Forelimb muscle (tissue), 1 donor: ENCODE measurements at places on chromosomes 5 and 9.

- no peak for DNase-seq
Measured at GRCh38 chr9:124003636-124004349, 7.8 kb upstream of the LHX2 start.

GRCh38 chr5:54785729-54786591 lies 199.4 kb downstream of the ESM1 start:
- DNase-seq = no peak

GRCh38 chr5:37111426-37112382 lies 137.5 kb downstream of the CPLANE1 start:
- DNase-seq = no peak

GRCh38 chr9:72622186-72622585 lies 100.8 kb downstream of the TMC1 start:
- DNase-seq = no peak

GRCh38 chr5:83551821-83552220 lies 80.3 kb downstream of the VCAN start:
- no peak for DNase-seq

DNA sequence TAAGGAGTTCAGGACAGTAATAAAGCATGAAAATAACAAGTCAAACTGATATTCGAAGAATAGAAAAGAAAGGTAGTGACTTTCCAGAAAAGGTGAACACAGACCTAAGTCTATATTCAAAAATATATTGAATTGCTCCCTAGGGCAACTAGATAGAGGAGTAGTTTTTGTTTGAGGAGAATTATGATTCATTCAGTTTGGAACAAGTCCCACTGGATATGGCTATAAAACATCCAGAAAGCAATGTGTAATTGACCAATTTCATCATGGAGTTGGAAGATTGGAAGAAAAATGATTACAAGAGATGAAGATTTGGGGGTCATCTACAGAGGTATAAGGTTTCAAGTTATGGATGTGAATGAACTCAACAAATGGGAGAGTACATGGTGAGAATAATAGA lies 117.5 kb upstream of the ZNF462 start:
- no peak for DNase-seq

DNA sequence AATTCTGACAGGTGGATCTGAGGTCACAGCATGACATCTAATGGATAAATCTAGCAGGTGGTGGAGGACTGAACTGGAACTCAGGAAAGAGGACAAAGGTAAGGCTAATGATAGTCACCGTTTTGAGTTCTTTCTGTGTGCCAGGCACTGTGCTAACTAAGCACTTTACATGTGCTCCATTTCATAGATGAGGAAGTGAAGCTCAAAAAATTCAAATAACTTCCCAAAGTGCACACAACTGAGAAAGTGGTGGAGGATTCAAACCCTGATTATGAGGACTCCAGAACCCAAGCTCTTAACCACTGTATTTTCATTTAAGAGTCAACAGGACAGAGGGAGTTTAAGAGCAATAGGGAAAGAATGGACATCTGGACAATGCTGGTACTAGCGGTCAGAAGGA lies 7.1 kb upstream of the DELE1 start:
- DNase-seq = no peak

DNA sequence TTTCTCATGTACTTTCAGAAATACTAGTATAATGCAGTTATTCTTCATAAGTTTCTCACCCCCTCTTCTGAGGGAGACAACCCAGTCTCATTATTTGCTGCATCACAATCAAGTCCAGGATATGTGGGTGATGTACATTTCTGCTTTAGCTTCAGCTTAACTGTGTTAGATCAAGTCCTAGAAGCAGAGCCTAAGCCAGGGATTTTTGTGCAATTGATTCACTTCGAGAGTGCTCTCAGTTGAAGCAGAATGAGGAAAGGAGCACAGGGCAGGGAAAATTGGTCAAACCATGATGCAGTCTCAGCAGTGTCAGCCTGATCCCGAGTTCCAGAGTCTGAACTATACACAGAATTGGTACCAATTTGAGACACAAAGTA lies 15.1 kb downstream of the HNRNPK start:
- no peak for DNase-seq

GRCh38 chr5:77832938-77833337 lies 56.8 kb upstream of the TBCA start:
- no peak for DNase-seq

GRCh38 chr9:136972335-136972734 lies 5.0 kb upstream of the PTGDS start:
- DNase-seq = no peak

GRCh38 chr5:41457094-41457493 lies 53.3 kb downstream of the PLCXD3 start:
- DNase-seq = no peak

DNA sequence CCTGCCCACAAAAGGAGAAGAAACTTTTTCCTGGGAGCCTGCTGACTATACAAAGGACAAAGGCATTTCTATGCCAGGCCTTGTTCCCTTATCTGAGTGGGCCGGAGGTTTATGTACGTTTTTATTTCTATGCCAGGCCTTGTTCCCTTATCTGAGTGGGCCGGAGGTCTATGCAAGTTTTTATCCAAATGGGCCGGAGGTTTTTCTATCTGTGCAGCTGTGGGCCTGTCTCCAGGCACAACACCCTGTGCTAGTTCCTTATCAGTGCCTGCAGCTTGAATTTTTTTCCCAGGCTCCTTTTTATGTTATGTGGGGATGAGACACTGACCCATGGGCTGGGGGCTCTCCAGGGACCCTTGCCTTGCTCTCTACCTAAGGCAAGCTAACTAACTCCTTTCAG lies 5.5 kb downstream of the SLC25A2 start:
- DNase-seq = no peak

- DNase-seq = no peak
Measured at GRCh38 chr5:68169903-68170302, 45.7 kb upstream of the PIK3R1 start.

- DNase-seq = no peak
Measured at GRCh38 chr5:21594566-21594965, 1258.6 kb downstream of the CDH12 start.

DNA sequence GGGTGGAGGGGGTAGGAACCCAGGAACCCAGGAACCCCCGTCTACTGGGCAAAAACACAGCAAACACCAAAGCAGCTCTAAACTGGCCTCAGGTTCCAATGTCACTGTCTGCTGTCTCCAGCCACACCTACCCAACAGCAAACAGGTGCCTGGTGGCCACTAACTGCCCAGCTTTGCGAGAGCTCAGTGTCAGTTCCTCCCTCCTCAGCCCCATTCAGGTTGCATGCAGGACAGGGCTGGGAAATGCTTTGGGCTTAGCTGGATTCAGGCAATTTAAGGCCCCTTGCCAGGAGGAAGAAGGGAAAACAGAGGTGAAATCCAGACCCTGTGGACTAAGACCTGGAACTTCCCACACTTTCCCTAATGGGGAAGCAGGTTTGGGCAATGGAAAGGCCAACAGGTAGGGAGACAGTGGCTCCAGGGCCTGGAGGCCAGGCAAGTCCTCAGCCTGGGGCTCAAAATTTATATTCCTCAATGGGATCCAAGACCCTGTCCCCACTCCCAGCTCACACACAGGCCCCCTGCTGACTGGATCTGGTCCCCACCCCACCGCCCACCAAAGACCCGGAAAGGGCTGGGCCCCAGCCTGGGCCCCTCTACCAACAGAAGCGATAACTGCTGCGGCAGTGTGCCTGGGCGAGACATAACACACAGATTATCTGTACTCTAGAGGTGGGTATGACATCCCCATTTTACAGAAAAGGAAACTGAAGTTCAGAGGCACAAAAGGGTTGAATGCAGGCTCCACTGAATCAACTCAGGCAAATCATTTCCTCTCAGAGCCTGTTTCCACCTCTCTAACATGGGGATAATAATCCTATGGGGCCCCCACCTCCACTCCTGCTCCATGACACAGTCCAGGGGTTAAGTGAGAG lies 3.5 kb downstream of the EEIG1 start:
- DNase-seq = no peak

DNA sequence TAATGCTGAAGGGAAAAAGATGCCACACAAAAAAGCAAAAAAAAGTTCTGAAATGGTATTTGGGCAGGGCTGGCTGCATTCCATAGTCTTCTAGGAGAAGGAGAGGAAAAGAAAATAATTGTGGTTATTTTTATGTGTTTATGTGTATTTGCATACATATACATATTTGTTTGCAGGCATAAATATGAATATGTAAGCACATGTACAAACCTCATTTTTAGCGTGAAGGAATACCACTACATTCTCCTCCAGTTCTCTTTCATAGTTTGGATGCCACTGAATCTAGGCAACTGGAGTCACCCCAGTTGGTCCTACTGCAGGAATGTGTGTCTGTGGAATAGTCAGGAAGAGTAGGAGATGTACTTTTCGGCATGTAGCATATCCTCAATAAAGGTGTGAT lies 181.1 kb downstream of the YTHDC2 start:
- no peak for DNase-seq

DNA sequence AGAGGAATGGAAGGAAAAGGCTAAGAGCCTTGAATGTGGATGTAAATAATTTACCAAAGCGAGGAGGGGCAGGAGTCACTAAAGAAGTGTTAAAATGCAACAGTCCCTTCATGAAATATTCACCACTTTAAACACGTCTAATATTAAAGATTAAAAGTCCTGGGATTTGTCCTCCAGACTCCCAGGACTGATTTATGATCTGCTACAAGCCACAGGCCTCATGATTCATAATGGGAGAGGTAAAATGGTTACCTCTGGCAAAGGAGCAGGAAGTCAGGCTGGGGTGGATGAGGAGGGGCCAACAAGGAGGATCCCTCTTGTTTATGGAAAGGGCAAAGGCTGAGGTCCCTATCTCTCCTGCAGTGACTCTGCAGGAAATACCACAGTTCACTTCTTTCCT lies 292.4 kb downstream of the TRIM32 start:
- DNase-seq = no peak

DNA sequence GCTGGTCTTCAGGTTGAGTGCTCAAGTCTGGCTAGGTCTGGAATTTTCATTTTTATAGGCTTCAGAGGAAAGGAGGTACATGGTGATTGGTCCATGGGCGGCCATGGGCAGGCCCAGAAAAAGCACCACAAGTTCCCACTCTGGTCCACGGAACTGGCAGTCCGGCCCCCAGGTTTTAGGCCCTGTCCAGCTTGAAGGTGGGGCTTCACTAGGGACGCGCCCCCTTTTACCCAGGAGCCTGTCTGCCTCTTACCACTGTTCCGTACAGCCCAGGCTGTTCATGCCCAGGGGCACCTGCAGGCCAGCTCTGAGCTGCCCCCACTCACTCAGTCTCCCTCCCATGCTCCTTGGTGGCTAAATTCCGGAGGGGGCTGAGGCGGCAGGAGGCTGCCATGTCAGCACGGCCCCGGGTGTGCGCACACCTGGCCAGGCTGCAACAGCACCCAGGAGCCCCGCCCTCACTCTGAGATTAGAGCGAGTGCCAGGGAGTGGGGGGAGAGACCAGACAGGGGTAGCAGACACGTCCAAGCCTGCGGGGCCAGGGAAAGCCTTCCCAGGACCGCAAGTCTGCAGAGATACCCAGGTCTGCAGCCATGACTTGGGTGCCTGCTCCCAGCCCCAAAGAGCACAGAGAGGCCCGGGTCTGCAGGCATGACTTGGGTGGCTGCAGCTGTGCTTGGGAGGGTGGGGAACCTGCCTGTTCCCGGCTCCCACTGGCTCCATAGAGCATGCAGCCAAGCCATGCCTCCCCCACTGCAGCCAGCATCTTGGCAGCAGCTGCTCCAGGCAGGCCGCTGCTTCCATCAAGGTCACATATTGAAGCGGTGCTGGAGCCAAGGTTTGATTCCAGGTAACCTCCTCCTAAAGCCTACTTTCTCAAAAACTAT lies 390.2 kb upstream of the SGCD start:
- DNase-seq = no peak

DNA sequence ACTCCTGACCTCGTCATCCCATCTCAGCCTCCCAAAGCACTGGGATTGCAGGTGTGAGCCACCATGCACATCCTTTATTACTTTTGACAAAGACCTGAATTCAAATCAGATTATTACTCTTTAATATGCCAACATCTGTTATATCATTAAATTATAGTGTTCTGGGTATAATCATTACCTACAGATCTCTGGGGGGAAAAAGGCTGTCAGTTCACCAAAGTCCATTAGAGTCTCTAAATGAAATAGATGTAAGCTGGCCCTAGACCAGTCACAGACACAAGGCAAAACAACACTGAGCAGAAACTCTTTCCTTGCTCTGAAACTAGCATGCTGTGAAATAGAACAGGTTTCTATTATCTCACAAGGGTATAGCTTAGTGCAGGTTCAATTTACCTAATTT lies 21.6 kb upstream of the TRIO start:
- no peak for DNase-seq

DNA sequence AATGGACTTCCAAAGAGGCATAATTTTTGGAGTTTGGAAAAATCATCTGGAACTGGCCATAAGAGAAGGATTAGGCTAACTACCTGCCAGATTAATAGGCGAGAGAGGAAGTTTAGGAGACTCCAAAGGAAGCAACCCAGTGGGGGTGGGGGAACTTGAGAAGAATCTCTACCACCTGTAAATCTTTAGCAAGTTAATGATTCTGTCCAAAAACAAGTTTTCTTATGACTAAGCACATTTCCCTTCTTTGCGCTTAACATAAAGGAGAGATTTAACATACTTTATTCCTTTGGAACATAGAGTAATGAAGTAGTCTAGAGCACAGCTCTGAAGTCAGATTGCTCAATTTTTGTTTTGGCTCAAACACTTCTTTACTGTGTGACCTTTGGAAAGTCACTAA lies 58.2 kb upstream of the PAPPA start:
- DNase-seq = no peak

GRCh38 chr9:111035543-111036428 lies 2.5 kb downstream of the LPAR1 start:
- DNase-seq = no peak

- DNase-seq = no peak
Measured at GRCh38 chr9:129901993-129902739, 66.9 kb downstream of the USP20 start.

DNA sequence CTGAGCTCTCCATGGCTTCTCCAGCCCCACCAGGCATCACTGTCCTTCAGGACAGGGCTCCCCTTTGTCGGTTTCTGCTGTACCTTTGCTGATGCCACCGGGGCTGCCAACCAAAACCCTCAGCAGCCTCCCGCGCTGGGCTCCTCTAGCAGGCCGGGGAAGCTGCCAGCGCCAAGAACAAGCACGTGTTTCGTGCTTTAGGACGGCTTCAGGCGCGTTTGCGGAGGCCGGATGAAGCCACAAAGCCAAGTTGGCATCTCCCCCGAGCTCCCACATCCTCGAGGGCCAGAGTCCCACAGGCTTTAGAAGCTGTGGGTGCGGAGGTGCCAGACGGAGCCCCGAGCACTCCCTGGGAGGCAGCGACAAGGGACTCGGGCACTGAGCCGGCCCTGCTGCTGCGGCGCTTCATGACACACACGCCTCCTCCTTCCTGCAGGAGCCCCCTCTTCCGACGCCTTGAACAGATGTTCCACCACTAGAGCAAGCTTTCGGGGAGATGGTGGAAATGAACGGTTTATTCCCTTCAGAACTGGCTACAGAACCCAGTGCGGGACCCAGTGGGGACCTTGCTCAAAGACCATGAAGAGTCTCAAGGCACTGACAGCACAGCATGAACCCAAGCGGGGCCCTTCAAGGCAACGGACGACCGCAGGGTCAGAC lies 36.7 kb downstream of the SARDH start:
- no peak for DNase-seq

- DNase-seq = no peak
Measured at GRCh38 chr9:88653406-88653805, 118.4 kb downstream of the NXNL2 start.
